Stimulated activated CD8-positive, alpha-beta memory T cell treated with anti-CD3 and anti-CD28 coated beads, Interleukin-7, amount 100 ng/mL, for 1 hour (primary cell): ENCODE measurements at places on chromosomes 4 and X.

- DNase-seq: no peak
These were observed 351.7 kb upstream of the NOCT start for GRCh38 chr4:138663883-138664282.

- DNase-seq: no peak
These were observed 465.3 kb downstream of the C4orf33 start for GRCh38 chr4:129561280-129561679.

- no peak for DNase-seq
These were observed 39.8 kb downstream of the DTHD1 start for GRCh38 chr4:36321176-36321575.

GRCh38 chrX:116873671-116874070, 410.9 kb upstream of the CT83 start:
- no peak for DNase-seq

DNA sequence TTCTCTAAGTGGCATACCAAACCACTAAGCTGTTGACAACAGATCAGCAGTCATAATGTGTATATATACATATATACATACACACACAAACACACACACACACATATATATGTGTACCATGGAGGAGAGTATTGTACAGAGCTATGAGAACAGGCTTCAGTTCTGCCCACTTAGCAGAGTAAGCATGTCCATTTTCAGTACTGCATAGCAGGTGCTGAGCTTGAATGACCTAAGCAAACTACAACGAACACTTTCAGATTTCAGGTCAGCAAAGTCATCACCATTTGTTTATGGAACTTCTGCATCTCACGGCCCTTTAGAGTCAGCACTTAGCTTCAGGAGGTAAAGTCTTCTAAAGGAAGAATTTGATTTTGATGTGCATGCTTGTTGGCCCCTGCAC, 735.8 kb upstream of the ATOH1 start:
- DNase-seq: no peak

- no peak for DNase-seq
These were observed 65.9 kb downstream of the ANTXR2 start for GRCh38 chr4:80006935-80007744.

GRCh38 chr4:38603652-38604051, 60.3 kb upstream of the KLF3 start:
- DNase-seq: no peak

- no peak for DNase-seq
These were observed 39.2 kb downstream of the ARHGAP24 start for GRCh38 chr4:85514117-85514516.

GRCh38 chr4:173002830-173003561, 165.6 kb upstream of the GALNT7 start:
- DNase-seq: no peak

DNA sequence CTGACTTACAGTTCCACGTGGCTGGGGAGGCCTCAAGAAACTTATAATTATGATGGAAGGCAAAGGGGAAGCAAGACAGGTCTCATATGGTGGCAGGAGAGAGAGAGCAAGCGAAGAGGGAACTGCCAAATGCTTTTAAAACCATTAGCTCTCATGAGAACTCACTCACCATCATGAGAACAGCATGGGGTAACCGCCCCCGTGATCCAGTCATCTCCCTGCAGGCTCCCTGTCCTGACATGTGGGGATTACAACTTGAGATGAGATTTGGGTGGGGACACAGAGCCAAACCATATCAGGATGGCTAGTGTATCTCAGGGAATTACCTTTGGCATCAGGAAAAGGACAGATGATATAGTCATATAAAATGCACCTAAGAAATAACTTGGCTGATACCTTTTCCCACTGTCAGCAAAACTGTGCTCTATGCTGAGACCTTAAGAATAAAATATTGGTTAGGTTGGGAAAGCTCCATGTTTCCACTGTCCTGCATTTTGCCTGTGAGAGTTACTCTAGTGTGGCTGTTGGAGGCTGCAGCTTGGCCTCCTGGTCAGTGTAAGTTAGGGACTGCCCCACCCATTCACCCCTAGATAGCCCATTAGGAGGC, 110.3 kb downstream of the UCHL1 start:
- no peak for DNase-seq

GRCh38 chr4:129926936-129927335, 831.0 kb downstream of the C4orf33 start:
- DNase-seq: no peak

- DNase-seq: no peak
These were observed 344 bp downstream of the TMPRSS11D start for GRCh38 chr4:67883458-67883857.

- DNase-seq: no peak
These were observed 836.0 kb downstream of the TRIML1 start for GRCh38 chr4:188975271-188975670.
